ENCODE measurements at places on chromosomes 4 and X.

DNA sequence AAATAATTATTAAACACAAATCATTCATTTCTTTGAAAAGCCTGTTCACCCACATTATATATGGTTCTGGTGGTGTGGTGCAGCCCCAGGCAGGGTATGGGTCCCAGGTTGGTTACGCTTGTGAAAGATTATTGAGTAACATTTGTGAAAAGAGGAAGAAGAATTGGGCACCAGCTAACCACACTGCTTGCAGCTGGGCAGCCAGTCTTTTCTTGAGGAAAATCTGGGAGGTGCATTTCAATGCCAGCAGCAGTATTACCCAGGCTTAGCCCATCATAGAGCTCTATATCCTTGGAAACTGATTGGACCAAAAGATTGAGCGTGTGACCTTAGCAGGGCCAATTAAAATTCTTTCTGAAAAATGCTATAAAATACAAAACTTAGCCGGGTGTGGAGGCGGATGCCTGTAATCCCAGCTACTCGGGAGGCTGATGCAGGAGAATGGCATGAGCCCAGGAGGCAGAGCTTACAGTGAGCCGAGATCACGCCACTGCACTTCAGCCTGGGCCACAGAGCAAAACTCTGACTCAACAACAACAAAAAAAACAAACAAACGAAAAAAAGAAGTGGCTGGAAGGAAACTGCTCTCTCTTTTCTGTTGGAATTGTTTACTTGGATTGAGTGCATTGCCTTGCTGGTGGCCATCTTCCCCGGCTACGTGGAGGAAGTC lies 9.7 kb upstream of the PLAC8 start:
- DNase-seq, result no peak

DNA sequence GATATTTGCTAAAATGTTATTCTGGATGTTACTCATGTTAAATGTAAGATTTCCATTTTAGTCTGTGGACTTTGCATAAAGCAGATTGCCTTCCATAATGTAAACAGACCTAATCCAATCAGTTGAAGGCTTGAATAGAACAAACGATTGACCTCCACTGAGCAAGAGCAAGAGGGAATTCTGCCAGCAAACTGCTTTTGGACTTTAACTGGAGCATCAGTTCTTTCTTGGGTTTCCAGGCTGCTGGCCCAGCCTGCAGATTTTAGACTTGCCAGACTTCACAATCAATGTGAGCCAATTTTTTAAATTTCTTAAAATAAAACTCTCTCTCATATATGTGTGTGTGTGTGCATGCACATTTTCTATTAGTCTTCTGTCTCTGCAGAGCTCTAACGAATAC lies 1248.8 kb downstream of the ADGRL3 start:
- no peak for DNase-seq

GRCh38 chr4:18571301-18571761 lies 549.8 kb upstream of the LCORL start:
- no peak for DNase-seq

- no peak for DNase-seq
Measured at GRCh38 chr4:139593091-139593564, 37.1 kb upstream of the SETD7 start.

GRCh38 chr4:168879188-168879587 lies 130.9 kb downstream of the CBR4 start:
- DNase-seq, result no peak

GRCh38 chr4:2127609-2128332 lies 68.6 kb downstream of the NAT8L start:
- DNase-seq, result no peak

DNA sequence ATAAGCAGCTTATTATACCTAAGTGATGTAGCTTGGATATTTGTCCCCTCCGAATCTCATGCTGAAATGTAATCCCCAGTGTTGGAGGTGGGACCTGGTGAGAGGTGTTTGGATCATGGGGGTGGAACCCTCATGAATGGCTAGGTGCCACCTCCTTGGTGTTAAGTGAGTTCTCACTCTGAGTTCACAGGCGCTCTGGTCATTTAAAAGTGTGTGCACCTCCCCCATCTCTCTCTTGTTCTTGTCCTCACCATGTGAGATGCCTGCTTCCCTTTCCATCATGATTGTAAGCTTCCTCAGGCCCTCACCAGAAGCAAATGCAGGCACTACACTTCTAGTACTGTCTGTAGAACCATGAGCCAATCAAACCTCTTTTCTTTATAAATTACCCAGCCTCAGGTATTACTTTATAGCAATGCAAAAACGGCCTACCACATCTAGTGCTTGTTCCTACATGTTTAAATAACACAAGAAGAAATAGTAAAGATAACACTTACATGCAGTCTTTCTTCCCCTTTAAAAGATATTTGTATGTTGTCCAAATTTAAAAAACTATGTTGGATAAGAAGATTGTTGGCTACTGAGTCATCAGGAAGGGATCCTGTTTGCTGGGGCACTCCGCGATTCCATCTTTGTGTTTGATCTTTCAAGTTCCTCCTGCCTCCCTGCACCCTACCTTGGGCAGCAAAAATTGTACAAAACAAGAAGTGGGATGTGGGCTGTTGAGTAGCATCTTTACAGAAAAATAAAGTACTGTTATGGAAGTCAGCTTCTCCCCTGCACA lies 29.7 kb downstream of the PPP1R2C start:
- DNase-seq, result no peak

GRCh38 chrX:11117745-11118144 lies 6.6 kb downstream of the HCCS start:
- DNase-seq, result no peak

GRCh38 chr4:63904201-63904600 lies 505.0 kb downstream of the TECRL start:
- no peak for DNase-seq

DNA sequence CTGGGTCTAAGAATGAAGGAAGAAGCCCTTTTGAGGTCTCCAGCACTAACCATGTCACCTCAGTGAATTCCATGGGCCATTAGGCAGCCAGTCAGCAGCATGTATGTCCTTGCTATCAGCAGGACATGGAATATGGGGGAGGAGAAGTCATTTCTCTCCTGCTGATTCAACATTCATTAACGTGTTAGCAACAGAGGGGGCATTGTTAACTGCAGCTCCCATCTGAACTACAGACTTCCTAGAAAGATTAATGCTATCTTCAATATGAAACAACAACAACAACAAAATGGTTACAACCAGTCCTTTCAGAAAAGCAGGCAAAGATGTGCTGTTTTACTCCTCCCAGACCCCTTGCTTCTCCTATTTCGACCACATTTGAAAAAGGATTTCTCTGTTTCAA lies 120.4 kb upstream of the SLC34A2 start:
- no peak for DNase-seq

DNA sequence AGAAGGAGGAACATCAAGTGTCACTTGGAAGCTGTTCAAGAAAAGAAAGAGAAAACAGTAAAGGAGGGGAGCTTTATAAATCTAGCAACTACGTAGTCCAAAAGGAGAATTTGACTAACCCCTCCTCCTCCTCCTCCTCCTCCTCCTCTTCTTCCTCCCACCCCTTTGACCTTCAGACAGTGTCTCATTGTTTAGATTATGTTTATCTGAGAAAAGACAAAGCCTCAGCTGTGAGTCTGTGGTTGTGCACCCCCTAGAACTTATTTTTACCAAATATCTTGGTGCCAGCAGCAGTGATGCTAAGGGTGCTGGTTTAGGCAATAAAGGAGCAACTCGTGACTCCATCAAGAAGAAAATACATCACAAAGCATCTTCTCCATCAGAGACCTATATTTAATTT lies 68.9 kb upstream of the BMP2K start:
- DNase-seq, result no peak

DNA sequence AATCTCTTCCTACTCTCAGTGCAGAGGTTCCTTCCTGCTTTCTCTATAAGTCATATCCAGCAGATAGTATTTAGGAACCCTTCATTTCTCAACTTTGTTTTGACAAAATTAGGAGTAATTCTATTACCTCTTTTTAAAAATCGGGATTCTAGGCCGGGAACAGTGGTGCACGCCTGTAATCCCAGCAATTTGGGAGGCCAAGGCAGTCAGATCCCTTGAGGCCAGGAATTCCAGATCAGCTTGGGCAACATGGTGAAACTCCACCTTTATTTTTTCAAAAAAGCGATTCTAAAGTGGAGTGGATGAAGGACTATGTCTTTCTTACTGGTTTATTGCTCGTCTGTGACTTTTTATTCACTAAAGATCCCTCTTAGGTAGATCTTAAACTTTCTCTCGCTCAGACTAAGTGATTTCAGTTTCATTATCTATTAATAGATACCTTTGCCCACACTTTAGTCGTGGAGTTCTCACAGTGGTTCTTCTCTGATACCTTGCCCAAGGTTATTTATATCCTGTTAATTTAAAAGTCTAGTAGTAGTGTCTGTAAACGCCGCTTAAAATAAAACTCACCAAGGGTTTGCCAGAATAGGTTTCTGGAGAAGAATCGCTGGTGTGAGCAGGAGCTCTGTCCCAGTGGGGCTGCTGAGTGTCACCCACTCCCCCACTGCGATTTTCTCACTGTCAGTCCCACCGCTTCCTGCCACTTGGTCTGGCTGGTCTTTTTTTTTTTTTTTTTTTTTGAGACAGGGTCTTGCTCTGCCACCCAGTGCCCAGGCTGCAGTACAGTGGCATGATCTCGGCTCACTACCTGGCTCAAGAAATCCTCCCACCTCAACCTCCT lies 27.0 kb upstream of the TMEM131L start:
- peak; percentile 27 for DNase-seq

DNA sequence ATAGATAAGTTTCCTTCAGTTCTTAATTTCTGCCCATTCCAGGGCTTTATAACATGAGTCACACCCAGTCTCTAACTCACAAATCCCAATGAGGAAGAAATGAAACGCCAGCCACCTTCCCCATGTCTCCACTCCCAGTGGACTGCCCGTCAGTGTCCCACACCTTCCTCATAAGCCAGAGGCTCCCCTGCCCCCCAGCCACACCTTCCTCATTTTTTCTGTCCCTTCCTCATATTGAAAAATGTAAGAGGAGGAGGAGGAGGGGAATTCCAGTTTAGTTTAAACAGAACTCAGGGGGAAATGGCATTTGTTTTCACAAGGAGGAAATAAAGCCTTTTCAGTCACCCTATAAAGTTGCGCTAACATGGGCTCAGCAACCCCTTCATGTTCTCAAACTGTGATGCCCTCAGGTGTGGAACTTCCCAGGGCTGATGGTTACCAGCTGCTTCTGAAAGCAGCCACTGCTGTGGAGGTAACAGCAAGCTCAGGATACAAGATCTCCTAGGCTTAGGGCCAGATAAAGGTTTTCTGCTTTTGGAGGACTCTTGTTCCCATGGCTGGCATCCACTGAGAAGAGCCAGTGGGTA lies 97.8 kb downstream of the PARM1 start:
- DNase-seq, result no peak

GRCh38 chr4:180557348-180557747 lies 1685.9 kb upstream of the TENM3 start:
- no peak for DNase-seq

GRCh38 chr4:165873298-165874071 lies 448 bp downstream of the TLL1 start:
- DNase-seq, result no peak

DNA sequence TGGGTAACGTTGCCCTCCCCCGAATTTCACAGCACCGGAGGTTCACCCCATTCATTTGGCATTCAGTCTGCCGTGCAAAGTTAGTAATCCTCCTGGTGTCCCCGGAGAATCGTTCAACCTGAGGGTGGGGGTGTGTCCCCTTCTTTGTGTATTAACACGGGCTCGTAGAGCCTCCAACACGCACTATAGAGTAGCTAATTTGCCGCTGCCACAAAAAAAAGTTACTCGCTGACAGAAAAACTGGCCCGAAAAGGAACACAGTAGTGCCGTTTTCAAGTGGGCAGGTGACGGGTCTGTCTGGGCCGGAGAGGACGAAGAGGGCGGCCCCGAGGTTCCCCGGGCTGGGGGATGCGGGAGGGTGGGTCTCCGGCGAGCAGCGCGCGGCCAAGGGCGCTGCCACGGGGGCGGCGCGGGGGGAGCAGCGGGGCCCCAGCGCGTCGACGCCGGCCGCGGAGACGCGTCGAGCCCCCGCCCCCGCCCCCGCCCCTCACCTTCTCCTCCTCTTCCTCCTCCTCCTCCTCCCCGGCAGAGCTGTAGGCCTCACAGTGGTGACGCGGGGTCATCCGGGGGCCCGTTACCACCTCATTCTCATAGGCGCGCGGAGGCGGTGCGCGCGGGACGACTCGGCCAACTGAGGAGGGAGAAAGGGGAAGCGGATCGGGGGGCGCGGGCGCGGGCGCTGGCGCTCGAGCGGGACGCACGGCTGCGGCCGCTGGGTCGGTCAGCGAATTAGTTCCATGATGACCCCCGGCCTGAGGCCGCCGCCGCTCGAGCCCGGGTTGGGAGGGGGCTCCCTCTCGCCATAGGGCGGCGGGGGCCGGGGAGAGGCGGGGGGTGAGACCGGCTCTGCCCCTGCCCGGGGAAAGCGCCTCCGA lies 571 bp downstream of the CCNI start:
- DNase-seq, result peak; percentile 81

GRCh38 chr4:106421441-106422296 lies 53.1 kb upstream of the GIMD1 start:
- DNase-seq, result no peak

DNA sequence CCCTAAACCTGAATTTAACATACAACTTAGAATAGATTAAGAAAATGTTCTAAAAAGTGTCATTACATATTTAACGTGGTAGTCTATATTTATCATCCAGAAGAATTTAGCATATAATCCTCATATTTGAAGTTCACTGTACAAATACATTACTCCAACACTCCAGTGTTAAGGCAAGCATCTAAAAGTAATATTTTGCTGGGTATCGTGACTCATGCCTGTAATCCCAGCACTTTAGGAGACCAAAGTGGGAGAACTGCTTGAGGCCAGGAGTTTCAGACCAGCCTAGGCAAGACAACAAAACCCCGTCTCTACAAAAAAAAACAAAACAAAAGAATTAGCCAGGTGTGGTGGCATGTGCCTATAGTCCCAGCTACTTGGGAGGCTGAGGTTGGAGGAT lies 24.8 kb downstream of the LRBA start:
- DNase-seq, result no peak

GRCh38 chrX:122047261-122047660 lies 999.9 kb downstream of the GLUD2 start:
- no peak for DNase-seq

GRCh38 chr4:167431371-167431770 lies 197.1 kb upstream of the SPOCK3 start:
- DNase-seq, result no peak

DNA sequence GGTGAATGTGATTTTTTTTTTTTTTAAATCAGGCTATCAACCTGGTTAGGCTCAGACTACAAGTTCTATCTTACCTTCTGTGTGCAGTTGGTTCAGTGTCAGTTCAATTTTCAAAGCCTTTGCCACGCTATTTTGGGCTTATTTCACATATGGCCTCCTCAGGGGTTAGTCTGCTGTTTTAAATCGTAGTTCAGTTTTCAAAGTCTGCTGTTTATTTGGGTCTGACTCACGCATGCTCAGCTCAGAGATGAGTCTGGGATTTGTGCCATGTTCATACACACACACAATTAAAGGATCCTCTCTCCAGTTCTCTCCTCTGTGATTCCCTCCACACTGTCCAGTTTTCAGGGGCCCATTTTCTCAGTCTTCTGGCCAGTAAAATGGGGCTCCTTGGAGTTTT lies 32.3 kb upstream of the ZFX start:
- no peak for DNase-seq

DNA sequence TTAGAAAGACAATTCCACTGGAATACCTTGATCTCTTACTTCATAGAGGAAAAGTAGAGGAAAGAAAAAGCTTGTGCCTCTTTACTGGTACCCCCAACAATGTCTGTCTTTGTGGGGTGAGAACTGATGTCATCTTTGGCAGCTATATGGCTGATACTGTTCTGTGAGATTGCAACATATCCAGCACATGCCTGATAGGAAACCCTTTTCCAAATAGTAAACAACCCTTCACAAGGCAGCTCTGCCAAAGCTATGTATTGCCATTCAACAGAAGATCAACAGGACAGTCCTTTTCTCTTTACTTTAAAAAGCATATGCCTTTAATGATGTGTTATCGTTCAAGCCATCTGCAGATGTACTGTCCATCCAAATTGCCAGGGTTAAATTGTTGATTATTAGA lies 105.9 kb downstream of the IL1RAPL1 start:
- no peak for DNase-seq

Measured in stimulated activated CD8-positive, alpha-beta memory T cell treated with anti-CD3 and anti-CD28 coated beads, Interleukin-7, amount 100 ng/mL, for 4 hours (primary cell).